ENCODE measurements at places on chromosomes 1 and 21.

DNA sequence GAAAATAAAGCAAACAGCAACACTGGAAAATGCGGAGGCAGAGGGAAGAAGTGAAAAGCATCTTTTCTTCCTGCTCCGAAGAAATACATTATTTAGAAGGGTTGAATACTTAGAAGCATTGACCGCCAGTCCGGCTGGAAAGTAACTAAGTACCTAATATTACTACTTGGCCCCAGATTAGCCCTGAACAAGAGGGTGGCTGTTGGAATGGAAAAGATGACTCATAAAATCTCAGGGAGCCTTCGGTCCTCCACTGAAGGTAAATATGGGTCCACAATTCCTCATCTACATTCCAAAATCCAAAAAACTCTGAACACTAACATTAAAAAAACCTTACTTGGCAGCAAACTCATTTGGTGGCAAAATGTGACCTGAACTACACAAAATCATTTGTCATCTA lies 40.1 kb downstream of the BCAR3 start:
- DNase-seq = no peak

- DNase-seq = no peak
Observed at GRCh38 chr1:65420590-65421350, at the start of the genes LEPR and LEPROT. Gene LEPR (plus strand): TSS chr1:65420668. CDS start chr1:65565566, 144,898 bp downstream. Gene LEPROT (plus strand): TSS chr1:65420668. CDS start chr1:65420725, 57 bp downstream.

- no peak for DNase-seq
Observed at GRCh38 chr1:156705321-156705917, at the start of gene CRABP2. Gene CRABP2 (minus strand): TSS chr1:156705583. CDS start chr1:156705446, 137 bp downstream.

DNA sequence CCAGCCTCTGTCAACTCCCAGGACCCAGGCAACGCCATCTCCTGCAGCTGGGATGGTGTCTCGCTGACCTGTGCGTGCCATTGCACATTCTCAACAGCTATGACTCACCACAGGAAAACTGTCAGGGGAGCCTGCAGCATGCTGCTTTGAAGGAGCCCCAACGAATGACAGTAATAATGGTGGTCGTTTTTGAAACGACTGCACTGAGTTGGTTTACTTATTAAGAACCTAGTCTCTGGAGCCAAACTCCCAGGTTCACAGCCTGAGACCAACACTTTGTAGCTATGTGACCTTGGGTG lies 21.6 kb downstream of the TCEA3 start:
- DNase-seq = no peak

DNA sequence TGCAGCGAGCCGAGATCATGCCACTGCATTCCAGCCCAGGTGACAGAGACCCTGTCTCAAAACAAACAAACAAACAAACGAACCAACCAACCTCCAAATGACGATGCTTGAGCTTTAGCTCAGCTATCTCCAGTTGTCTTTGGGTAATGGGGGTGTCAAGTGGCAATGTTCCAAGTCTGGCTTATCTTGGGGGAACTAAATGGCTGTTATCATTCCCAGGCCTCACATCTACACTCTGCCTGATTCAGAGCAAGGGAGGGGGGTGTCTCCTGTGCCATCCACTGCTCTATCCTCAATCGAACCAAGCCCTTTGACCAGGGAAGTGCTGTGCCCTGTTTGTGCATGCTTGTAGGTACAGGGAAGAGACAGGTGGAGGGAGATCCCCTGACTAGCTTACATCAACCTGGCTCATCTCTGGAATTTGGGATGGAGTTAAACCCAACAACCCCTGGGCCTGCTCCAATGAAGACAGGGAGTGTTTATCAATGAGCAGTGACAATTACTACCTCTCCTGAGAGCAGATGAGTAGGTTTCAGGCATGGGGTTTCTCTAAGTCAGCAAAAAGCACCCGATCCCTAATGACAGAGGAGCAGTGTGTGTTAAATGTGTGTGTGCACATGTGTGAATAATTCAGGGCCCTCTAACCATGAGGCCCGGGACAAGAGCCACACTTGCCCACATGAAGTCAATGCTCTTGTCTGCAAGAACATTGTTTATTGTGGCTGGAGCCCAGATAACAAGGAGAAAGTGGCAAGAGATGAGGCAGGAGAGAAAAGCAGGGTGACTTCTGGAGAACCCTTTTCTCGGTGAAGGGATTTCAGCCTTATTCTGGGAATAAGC lies 20.3 kb upstream of the IL6R start:
- DNase-seq = no peak

- no peak for DNase-seq
Observed at GRCh38 chr1:168421399-168422004, 122.3 kb downstream of the XCL2 start.

DNA sequence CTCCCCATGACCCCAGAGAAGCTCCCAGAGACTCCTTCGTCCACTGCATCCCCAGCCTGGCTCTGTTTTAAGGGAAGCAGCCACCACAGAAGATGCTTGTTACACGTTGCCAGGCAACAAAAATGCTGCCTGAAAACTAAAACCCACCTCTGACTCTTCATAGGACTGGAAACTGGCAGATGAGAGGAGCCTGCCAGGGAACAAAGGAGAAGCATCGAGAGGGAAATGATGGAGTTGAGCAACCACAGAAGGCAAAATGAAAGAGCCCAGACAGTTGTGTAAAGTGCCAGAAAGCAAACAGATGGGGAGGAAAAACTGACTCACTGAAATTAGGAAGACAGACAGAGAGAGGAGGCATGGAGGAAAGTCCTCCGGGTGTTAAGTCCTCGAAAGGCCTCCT lies 118.4 kb downstream of the KCNN3 start:
- DNase-seq = no peak
